AML-193 (cell line): ENCODE measurements at places on chromosomes 12 and 14.

- DNase-seq: no peak
Measured at GRCh38 chr14:72517736-72518135, 376.2 kb downstream of the DPF3 start.

DNA sequence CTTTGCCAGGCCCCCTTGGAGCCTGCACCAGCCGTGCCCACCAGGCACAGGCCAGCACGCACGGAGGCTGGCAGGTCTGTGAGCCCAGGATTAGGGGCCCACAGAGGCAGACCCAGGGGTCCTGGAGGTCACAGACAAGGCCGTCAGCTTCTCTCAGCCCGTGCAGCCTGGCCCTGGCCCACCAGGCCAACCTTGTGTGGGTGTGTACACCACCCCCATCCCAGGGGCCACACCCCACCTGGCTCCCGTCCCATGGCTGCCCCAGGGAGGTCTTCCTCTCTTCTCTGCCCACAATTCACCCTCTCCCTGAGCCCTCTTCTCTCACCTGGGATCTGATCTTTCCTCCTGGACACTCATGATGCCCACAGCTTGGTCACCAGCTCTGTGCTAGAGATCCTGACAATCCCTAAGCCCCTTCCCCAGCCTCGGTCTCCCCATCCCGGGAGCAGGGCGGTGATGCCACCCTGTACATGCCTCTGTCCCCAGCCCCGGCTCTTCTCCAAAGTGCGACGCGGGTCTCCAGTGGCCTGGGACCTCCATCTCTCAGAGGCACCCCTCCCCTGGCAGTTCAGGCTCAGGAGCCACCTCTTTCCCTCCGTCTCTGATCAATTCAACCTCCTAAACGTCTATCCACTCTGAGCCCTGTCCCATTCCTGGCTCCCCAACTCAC, 31.1 kb upstream of the GPR132 start:
- DNase-seq: no peak

DNA sequence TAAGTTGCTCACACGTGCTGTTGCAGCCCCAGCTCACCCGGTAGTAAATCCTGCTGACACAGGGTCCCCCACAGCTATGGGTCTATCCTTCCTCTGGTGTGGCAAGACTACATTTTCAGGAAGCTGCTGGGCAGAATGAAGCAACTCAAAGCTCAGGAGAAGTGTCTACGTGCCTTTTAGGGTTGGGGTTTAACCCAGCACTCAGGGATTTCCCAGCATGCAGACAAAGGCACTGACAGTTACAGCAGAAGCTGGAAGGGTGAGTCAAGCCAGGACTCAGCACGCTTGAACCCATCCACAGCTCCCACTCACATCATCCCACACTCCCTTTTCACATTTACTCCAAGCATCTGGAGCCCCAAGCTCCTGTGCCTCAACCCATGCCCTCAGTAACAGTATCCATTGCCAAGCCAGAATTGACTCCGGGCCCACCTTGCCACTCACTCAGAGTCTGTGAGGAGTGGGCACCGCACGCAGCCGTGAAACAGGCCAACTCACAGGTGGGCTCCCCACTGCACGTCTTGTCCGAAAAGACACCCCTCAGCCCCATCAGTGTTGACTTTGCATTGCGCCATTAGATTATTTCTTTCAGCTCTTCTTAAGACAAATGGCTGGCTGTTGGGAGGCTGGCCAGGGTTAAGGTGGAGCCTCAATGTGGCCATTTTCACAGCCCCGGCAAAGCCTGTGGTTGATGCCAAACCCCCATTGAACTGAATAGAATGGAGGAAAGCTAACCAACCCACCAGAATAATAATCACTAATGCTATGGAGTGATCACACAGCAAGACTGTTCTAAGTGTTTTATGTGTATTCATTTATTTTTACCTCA, 59.6 kb downstream of the ZFP36L1 start:
- DNase-seq: peak; percentile 88

DNA sequence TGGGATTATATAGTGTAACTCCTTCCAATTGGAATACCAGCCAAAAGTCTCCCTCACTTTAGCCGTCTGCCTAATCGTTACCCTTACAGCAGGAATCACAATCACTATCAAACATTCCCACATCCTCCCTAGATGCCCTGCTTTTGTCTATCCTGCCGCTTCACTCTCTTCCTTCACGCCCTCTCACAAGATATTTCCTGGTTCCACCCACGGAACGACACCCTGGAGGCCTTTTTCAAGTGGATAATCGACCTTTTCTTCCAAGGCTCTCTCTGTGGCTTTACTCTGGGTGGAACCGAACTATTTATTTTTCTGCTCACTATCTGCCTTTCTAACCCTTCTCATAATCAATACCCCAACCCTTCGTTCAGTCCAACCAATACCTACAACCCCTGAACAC, 58.9 kb downstream of the MOK start:
- no peak for DNase-seq
